CD4-positive, alpha-beta T cell treated with Interleukin-15 for 4 hours (primary cell): ENCODE measurements at places on chromosomes 11 and 22.

DNA sequence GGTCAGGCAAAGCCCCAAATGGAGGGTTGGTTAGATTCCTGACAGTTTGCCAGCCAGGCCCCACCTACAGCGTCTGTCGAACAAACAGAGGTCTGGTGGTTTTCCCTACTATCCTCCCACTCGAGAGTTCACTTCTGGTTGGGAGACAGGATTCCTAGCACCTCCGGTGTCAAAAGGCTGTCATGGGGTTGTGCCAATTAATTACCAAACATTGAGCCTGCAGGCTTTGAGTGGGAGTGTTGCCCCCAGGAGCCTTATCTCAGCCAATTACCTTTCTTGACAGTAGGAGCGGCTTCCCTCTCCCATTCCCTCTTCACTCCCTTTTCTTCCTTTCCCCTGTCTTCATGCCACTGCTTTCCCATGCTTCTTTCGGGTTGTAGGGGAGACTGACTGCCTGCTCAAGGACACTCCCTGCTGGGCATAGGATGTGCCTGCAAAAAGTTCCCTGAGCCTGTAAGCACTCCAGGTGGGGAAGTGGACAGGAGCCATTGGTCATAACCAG, 4.7 kb upstream of the TTC36 start:
- DNase-seq = no peak

GRCh38 chr11:32323814-32324130, 111.6 kb downstream of the WT1 start:
- DNase-seq = no peak

DNA sequence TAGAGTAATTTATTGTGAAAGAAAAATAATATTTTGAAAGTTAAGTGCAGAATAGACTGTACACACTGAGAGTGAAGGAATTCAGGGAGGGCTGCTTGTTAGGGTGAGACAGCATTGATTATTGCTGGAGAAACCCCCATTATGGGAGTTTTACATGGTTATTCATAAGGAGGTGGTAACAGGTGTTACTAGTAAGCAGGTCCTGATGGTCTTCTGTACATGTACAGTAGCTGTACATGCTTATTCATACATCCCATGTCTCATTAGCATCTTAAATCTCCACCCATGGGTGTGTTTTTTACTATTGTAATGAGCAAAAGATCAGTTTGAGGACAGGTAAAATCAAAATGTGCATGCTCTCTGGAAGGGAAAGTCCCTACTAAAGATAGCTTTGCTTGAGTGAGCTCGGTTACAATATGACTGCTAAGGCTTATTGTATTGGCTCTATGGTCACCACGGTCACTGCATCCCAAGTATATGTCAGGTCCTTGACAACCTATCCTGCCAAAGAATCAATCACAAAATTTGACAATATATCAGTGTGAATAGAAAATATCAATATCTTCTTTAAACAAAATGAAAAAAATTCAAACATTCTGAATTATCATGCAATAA, 6.2 kb downstream of the KDM4F start:
- no peak for DNase-seq

DNA sequence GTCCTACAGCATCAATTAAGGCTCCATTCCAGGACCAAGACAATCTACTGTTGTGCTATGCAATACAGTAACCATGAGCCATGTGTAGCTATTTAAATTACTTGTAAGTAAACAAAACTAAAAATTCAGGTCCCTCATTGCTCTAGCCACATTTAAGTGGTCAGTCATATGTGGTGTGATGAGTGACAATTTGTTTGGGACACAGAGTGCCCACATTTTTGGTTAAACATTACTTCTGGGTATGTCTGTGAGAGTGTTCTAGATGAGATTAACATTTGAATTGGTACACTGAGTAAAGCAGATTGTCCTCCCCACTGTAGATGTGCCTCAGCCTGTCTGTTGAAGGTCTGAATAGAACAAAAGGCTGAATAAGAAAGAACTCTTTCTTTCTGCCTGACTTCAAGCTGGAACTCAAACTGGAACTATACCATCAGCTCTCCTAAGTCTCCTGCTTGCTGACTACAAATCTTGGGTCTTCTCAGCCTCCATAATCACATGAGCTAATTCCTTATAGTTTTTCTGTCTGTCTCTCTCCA, 15.8 kb downstream of the KBTBD3 start:
- no peak for DNase-seq

- no peak for DNase-seq
Measured at GRCh38 chr11:78349624-78350023, 68.0 kb downstream of the GAB2 start.
